ENCODE measurements at places on chromosomes 12 and 14. TPM values are rescaled to one million over a fixed set of nuclear protein-coding genes. Genes with fewer than 3 reads are reported as not detected.

The PABPN1 gene
- total RNA-seq = 74.1 TPM

The SDSL gene
- 4.6 TPM for total RNA-seq

The PRKD1 gene
- 26.1 TPM for total RNA-seq

The BBOF1 gene
- 24.9 TPM for total RNA-seq

The EIF2S3B gene
- 0.48 TPM for total RNA-seq

The MGAT4C gene
- total RNA-seq = 1.0 TPM

The SYT1 gene
- total RNA-seq = 1.1 TPM

The PROX2 gene
- total RNA-seq = not detected

The DCN gene
- 1,702 TPM for total RNA-seq

The GRIP1 gene
- 6.3 TPM for total RNA-seq

The DPY19L2 gene
- 8.2 TPM for total RNA-seq

The RBP5 gene
- 1.1 TPM for total RNA-seq

The SDR9C7 gene
- not detected for total RNA-seq

DNA sequence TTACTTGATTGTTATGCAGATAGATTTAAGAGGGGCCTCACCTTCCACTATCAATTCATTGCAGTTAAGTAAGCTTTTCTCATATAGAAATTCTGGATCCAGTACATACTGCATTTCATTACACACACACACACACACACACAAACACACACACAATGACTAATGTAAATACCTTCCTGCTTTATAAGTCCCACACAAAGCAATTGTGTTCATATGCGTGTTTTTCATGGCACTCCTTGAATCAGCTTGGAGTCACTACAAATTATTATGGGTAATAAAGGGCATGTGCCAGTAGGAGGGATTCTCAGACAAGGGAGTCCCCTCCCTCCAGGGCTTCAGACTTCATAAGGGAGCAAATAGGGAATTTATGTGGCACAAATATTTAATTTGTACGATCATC is 4.5 kb downstream of the MIPOL1 start:
- no peak for DNase-seq

- DNase-seq = no peak
Measured at GRCh38 chr12:77980782-77981181, 150.1 kb downstream of the NAV3 start.

- peak; percentile 54 for DNase-seq
Measured at GRCh38 chr12:119208626-119209061, 29.9 kb downstream of the HSPB8 start.

GRCh38 chr14:71070169-71070568 is 162.9 kb downstream of the PCNX1 start:
- no peak for DNase-seq

DNA sequence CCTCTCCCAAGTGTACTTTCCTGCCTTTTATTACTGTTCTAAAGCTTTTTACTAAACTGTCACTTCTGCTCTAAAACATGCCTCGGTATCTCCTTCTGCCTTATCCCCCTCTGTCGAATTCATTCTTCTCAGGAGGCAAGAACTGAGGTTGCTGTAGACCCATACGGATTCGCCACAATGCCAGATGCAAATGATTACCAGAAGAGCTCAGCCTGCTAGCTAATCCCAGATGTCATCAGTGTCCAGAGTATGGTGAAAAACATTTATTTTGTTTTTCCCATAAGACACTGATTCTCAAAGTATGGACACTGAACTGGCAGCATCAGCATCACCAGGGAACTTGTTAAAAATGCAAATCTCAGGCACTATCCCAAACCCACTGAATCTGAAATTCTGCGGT is 359.3 kb downstream of the TMTC2 start:
- no peak for DNase-seq

DNA sequence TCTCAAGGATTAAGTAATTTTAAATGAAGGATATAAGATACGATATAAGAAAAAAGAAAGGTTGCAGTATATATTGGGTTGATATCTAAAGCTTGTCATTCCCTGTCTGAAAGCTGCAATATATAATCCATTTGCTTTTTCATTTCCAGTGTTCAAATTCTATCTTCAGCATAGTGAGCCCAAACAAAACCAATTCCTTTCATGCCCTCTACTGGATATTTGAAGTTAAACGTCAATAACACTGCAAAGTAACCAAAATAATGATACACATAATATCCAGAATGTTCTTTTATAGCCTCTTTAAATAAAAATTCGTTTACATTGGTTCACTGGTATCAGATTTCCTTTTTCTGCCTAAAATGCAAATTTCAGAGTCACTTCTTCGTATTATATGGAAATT is 64.5 kb upstream of the DAAM1 start:
- no peak for DNase-seq

GRCh38 chr12:12366701-12367481 is 10.0 kb downstream of the BORCS5 start:
- DNase-seq = no peak

- DNase-seq = no peak
Measured at GRCh38 chr12:54489857-54490256, 7.7 kb upstream of the NCKAP1L start.

- no peak for DNase-seq
Measured at GRCh38 chr12:40152783-40153383, 47.0 kb upstream of the SLC2A13 start.

- no peak for DNase-seq
Measured at GRCh38 chr14:33444136-33444535, 505.5 kb downstream of the NPAS3 start.

GRCh38 chr12:48744251-48745008 is 27.9 kb upstream of the CCNT1 start:
- no peak for DNase-seq

GRCh38 chr12:130438711-130439110 is 101.0 kb downstream of the PIWIL1 start:
- no peak for DNase-seq

- no peak for DNase-seq
Measured at GRCh38 chr12:118346895-118347294, 25.8 kb downstream of the TAOK3 start.

GRCh38 chr14:63874223-63874622 is 21.4 kb downstream of the SYNE2 start:
- no peak for DNase-seq

DNA sequence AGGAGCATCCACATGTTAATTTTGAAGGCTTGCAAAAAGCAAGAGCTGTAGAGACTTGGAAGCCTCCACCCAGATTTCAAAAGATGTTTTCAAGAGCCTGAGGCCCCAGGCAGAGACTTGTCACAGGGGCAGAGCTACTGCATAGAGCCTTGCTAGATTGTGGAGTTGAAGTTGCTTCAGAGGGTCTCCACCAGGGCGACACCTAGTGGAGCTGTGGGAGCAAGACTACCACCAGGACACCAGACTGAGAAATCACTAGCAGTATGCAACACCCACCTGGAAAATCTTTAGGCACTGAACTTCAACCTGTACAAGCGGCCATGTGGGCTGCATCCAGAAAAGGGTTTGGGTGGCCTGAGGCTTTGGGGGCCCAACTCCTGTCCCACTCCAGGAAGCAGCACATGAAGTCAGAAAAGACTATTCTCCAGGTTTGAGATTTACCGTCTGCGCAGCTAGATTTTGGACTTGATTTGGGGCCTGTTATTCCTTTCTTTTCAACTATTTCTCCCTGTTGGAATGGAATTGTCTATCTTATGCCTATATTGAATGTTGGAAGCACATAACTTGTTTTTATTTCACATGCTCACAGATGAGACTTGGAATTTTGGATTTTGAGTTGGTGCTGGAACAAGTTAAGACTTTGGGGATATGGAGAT is 508.6 kb downstream of the FLRT2 start:
- no peak for DNase-seq

- no peak for DNase-seq
Measured at GRCh38 chr14:64943556-64943955, 1.0 kb upstream of the GPX2 start.

GRCh38 chr14:97056086-97056485 is 258.9 kb downstream of the VRK1 start:
- no peak for DNase-seq

GRCh38 chr14:102761206-102761605 is 16.0 kb upstream of the TRAF3 start:
- DNase-seq = no peak

Measured in breast epithelium (tissue), 4 donors.